ENCODE measurements at places on chromosomes 4 and X. TPM values are rescaled to one million over a fixed set of nuclear protein-coding genes. Genes with fewer than 3 reads are reported as not detected.

The CXCL3 gene
- 3.0 TPM for total RNA-seq

DNA sequence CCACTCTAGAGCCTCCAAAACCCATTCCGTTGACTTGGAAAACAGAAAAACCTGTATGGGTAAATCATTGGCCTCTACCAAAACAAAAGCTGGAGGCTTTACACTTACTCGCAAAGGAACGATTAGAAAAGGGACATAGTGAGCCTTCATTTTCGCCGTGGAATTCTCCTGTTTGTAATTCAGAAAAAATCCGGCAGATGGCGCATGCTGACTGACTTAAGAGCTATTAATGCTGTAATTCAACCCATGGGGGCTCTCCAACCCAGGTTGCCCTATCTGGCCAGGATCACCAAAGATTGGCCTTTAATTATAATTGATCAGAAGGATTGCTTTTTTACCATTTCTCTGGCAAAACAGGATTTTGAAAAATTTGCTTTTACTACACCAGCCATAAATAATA lies 60.8 kb downstream of the ZNF732 start:
- peak; percentile 23 for DNase-seq

- DNase-seq: peak; percentile 41
Observed at GRCh38 chr4:95510145-95510544, 38.6 kb downstream of the UNC5C start.

GRCh38 chr4:48970471-48970921 lies 15.6 kb upstream of the CWH43 start:
- DNase-seq: peak; percentile 5

All from fibroblast of villous mesenchyme (primary cell).